Fibroblast of skin of right quadriceps (primary cell): ENCODE measurements at places on chromosomes 3 and 15.

DNA sequence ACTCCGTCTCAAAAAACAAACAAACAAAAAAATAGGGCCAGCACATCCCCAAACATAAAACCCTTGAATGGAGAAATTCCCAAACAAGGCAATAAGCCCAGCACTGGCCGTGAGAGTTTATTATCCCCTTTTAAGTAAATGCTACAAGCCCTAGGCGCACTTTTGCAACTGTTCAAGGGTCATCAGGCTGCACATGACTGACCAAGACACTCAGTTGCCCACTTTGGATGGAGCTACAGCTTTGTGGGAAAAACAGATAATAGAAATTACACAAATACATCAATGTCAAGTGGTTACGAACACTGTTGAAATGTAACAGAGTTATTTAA is 33.7 kb upstream of the ZNF445 start:
- DNase-seq: no peak

GRCh38 chr15:60160909-60161308 is 156.8 kb downstream of the FOXB1 start:
- DNase-seq: no peak

GRCh38 chr3:126083511-126083912 is 412 bp downstream of the SLC41A3 start:
- peak; percentile 30 for DNase-seq

GRCh38 chr15:32990071-32990470 is 204.4 kb downstream of the FMN1 start:
- DNase-seq: no peak

- DNase-seq: no peak
Observed at GRCh38 chr15:90571063-90571541, 41.4 kb downstream of the CRTC3 start.

- DNase-seq: peak; percentile 67
Observed at GRCh38 chr3:82157952-82158351, 396.5 kb upstream of the GBE1 start.

GRCh38 chr15:94734460-94734859 is 503.1 kb downstream of the MCTP2 start:
- no peak for DNase-seq

DNA sequence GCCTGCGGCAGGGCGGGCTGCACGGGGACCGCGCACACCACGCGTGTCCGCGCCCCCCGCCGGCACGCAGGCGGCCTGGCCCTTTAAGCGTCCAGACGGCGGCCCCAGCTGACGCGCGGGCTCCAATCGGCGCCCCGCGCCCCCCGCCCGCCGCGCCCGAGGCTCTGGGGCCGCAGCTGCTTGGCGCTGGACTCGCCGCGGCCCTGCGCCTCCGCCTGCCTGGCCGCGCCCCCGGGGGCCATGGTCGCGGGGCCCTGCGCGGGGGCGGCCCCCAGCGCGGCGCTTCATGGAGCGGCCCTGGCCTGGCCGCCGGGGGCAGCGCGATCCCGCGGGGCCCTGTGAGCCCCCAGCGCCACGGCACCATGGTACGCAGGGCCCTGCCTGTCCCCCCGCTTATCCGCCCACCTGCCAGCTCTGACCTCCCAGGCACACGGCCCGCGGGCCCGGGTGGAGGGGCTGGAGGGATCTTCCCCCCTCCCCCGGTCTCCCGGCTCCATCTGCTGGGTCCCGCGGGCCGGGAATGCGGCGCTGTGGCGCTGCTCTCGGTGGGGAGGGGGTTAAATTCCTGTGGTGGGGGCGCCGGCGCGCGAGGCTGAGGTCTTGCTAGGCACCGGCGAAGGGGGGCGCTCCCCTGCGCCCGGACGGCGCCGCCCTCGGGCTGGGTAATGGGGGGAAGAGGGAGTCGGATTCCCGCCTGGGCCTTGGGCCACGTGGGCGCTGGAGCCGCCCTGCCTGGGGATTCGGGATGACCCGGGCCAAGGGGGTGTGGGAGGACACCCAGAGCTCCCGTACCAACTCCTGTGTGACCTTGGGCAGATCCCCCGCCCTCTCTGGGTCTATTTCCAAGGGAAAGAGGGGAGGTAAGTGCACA is 1.1 kb downstream of the ZBTB47 start:
- DNase-seq: peak; percentile 69
